Left colon (tissue), 2 donors: ENCODE measurements at places on chromosomes 6 and 20. TPM values are rescaled to one million over a fixed set of nuclear protein-coding genes. Genes with fewer than 3 reads are reported as not detected.

- no peak for DNase-seq
Measured at GRCh38 chr6:100175814-100176310, 181.8 kb upstream of the MCHR2 start.

Gene C20orf204
- total RNA-seq, result 0.67 TPM

Gene RIMS1
- total RNA-seq, result 0.28 TPM

- DNase-seq, result no peak
Measured at GRCh38 chr6:102520966-102521365, 1127.5 kb downstream of the GRIK2 start.

Gene FAM83C
- not detected for total RNA-seq

Gene GABRR2
- total RNA-seq, result 0.55 TPM

- DNase-seq, result no peak
Measured at GRCh38 chr20:40446888-40447287, 242.1 kb downstream of the MAFB start.

Gene ACTL10
- total RNA-seq, result 3.5 TPM

- no peak for DNase-seq
Measured at GRCh38 chr20:17825960-17826843, 126.4 kb downstream of the BANF2 start.

DNA sequence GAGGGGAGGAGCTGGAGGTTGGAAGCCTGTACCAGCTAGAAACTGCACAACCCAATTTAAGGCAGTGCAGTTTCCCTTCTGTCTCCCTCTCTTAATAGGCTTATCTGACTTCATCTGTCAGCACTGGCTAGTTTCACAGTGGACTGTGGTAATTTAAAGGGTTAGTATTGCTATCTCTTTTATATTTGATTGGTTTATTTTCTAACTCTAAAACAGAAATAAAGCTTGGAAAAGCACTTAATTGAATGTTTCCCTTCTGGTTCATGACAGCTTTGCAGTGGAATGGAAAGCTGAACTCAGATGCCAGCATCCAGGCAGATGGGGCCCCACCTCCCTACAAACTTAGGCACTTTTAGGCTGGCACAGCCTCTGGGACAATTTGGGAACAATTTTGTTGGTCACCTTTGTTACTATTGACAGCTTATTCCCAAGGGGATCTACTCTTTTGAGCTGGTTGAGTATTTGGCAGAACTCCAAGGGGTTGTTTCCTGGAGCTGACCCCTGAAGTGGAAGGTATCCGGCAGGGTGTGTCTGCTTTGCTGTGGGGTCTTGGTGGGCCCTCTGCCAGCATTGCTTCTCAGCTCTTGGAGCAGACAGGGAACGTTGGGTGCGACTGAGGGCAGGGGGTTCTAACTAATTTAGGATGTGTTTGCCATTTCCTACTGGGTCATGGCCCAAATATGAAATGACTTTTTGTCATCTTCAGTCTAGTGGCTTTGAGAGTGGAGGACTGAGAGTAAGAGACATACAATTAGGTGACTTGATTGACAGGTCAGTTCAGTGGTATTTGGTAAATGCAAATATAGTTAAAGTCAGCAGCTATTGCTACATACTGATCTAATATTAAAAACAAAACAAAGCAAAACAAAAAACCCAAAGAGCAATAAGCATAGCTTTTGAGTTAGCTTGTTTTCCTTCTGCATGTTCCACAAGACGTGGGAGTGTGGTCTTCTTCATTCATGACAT lies 9.3 kb downstream of the SH3BGRL2 start:
- DNase-seq, result no peak

Gene MTG2
- 34.3 TPM for total RNA-seq

Gene RAET1G
- total RNA-seq, result not detected

GRCh38 chr20:9408422-9409300 lies 105.7 kb upstream of the LAMP5 start:
- DNase-seq, result no peak

GRCh38 chr20:62738025-62738881 lies 29.6 kb downstream of the NTSR1 start:
- no peak for DNase-seq

- no peak for DNase-seq
Measured at GRCh38 chr6:139439349-139439748, 64.9 kb upstream of the CITED2 start.

DNA sequence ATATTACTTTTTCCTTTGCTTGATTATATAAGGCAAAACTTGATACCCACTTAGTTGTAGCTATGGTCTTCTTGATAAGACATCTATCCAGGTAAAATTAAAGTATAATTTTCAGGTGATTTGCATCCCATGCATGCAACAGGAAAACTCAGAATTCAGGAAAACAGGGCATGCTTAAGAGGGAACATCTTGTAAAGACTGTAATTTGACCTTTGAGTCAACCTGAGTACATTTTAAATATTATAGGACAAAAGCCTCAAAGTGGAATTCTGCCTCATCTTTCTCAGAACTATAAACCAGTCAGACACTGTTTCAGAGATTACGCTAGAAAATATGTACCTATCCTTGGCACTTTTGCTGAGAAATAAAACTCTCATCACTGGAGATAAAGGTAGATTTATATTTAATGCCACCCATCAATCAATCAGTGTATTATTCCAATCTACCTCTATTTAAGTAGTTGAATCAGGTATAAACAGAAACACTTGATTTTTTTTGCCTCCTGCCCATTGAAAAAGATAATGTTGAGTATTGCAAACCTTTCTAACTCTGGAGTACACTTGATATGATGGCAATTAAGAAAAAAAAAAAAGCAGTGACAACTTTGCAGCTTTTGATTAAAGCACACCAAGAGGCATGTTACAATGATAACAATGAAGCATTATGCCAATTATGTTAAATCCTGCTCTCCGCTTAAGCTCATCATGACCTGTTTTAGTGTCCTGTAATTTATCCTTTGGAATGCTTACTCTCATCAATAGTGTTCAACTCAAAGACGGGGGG lies 2.8 kb downstream of the CITED2 start:
- DNase-seq, result no peak
